Activated CD4-positive, alpha-beta T cell treated with anti-CD3 and anti-CD28 coated beads for 36 hours (primary cell): ENCODE measurements at places on chromosomes 13 and 19.

DNA sequence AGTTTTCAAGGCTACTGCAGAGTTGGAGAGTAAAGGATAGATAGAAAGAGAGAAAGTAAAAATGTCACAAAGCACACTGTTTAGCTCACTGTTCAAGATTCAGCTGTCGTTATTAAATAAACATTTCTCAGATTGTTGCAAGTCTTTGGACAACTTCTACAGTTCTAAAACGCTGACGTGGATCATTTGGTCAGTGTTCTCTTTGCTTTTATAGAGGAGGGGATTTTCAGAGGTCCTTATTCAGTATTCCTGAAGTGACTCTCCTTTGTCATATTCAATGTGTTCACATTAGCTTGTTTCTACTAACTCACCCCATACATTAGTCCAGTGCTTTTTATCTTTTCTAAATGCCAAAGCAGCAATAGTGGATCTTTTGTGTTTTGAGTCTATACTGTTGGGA lies 154.7 kb upstream of the ARGLU1 start:
- no peaks in the 10 kb centered on the region for H3K4me1 ChIP-seq
- no peak for DNase-seq
- no peak overlapping the region for H3K4me3 ChIP-seq
- no peaks in the 10 kb centered on the region for H3K36me3 ChIP-seq
- peaks cover 2% of the 10 kb centered on the region for H3K27me3 ChIP-seq

GRCh38 chr19:12527034-12527836 lies 24.0 kb downstream of the ZNF564 start:
- H3K36me3 ChIP-seq: peaks cover 87% of the 10 kb centered on the region
- no peak for DNase-seq
- no peak overlapping the region for H3K4me3 ChIP-seq
- no peaks in the 10 kb centered on the region for H3K27me3 ChIP-seq
- H3K4me1 ChIP-seq: no peaks in the 10 kb centered on the region

DNA sequence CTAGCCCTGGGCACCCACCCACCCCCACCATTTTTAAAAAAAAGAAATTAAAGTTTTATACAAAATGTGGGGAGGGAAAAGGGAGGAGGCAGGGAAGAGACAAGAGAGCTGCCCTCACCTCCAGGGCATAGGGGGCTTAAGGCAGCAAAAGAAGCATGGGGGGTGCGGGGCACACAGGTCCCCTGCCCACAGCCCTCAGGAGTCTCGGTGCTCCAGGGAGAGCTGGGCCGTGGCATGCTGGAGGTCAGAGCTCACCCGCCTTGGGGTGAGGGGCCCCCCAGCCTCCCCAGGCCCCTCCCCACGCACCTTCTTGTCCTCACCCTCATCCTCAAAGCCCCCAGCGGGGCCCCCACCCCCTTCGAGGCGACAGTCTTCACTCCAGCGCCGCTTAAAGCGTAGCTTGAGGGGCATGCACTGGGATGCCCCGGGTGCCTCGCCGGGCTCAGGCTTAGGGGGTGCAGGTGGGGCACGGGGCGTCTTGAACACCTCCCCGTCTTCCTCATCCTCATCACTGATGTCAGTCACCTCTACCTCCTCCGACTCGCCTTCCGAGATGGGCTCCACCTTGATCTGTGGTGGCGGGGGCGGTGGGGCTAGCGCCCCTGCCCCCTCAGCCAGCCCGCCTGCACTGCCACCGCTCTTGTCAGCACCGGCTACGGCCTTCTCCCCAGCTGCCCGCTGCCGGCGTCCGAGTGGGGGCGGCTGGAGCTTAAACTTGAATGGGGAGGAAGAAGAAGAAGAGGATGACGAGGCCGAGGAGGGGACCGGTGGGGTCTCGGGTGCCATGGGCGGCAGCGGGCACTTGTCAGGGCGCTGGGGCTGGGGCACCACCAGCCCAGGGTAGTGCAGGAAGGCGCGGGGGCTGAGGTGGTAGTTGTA lies 6.1 kb upstream of the GSK3A start:
- no peaks in the 10 kb centered on the region for H3K27me3 ChIP-seq
- H3K27ac ChIP-seq: no peak overlapping the region
- H3K36me3 ChIP-seq: peaks cover 17% of the 10 kb centered on the region

DNA sequence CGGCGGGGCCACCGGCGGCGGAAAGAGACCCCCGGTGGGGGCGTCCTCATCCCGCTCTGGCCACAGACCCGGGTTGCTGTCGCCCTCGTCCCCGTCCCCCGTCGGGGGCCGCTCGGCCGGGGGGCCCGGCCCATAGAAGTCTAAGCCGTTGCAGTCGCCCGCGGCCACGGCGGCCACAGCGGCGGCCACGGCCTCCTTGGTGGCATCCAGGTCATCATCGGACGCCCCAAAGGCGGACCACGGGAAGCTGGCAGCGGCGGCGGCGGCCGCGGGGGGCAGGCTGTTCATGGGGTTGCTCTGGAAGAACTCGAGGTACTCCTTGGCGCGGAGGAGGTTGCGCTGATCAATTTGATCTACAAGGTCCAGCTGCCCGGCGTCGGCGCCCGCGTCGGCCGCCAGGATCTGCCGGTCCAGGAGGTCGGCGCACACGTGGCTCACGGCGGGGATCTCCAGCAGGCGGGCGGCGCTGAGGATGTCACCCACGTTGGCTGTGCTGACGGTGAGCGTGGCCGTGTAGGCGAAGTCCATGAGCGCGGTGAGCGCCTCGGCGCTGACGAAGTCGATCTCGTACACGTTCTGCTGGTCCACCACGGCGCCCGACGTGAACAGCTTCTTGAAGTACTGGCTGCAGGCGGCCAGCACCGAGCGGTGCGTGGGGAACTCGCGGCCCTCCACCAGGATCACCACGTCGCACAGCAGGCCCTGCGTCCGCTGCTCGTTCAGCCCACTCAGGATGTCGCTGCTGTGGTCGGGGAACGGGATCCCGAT lies 12.1 kb downstream of the ZBTB7A start:
- H3K4me1 ChIP-seq: peaks cover 53% of the 10 kb centered on the region
- no peak overlapping the region for H3K27ac ChIP-seq
- peaks cover 47% of the 10 kb centered on the region for H3K36me3 ChIP-seq
- no peaks in the 10 kb centered on the region for H3K27me3 ChIP-seq
- DNase-seq: no peak
- H3K4me3 ChIP-seq: no peak overlapping the region

DNA sequence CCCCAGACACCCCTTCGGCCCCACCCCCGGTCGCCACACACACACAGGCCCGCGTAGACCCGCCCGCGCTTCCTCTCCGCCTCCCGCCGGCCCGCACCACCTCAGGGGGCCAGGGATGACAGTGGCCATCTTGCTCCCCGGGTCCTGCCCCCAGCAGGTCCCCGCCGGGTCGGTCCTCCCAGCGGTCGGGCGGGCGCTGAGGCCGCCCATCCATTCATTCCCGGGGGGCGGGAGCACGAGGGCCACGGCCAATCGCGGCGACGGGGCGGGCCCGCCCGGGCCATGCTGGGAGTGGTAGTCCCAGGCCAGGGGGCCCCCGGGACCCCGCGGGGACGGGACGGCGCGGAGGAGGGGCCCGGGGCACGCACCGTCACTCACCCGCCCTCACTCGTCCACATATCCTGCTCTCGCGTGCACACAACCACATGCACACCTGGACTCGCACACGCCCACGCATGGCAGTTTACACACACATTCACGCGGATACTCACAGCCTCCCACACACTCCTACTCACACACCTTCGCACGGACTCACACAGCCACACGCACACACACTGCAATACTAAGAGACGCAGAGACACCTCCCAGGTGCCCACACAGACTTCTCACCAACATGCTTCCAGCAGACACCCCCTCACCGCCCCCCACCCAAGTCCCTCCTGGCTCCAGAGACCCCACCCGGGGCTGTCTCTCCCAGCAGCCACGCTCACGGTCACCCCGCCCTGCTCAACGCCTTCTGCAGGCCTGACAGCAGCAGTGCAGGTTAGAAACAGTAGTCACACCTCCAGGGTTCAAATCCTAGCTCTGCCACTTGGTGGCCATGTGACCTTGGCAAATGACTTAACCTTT lies at the start of gene DPF1:
TSS of gene DPF1 (minus strand) at position 209 of the 849 bp plus-strand sequence. CDS start at position 129, 80 bp downstream.
- DNase-seq: peak; percentile 76
- peaks cover 23% of the 10 kb centered on the region for H3K4me1 ChIP-seq
- peak within 1 kb of the TSS; percentile 63 for H3K4me3 ChIP-seq

GRCh38 chr13:95677564-95678266 lies 776 bp downstream of the DNAJC3 start:
- DNase-seq: peak; percentile 29
- peak overlapping the region; percentile 87 for H3K27ac ChIP-seq
- peak overlapping the region; percentile 96 for H3K4me3 ChIP-seq
- H3K27me3 ChIP-seq: no peaks in the 10 kb centered on the region

- H3K27me3 ChIP-seq: no peaks in the 10 kb centered on the region
- DNase-seq: no peak
- H3K4me1 ChIP-seq: no peaks in the 10 kb centered on the region
- H3K36me3 ChIP-seq: peaks cover 6% of the 10 kb centered on the region
Observed at GRCh38 chr19:6220385-6221191, 59.2 kb downstream of the MLLT1 start.

DNA sequence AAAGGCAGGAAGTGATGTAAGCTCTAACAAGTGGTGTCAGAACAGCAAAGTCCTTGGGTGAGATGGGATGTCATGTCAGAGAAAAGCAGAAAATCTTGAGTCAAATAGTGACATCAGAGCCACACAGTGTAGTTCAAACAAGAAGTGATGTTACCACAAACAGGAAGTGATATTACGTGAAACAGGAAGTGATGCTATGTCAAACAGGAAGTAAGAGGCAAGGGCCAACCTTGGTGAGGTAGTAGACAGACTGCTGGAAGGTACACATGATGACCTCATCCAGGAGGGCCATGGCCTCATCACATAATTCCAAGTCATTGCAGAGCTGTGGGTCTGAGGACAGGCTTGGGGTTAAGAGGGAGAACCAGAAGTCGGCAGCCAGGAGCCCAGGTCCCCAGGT lies 7.0 kb upstream of the MAMSTR start:
- DNase-seq: peak; percentile 43
- peaks cover 18% of the 10 kb centered on the region for H3K36me3 ChIP-seq
- H3K4me3 ChIP-seq: peak overlapping the region; percentile 41
- no peaks in the 10 kb centered on the region for H3K27me3 ChIP-seq
- H3K27ac ChIP-seq: peak overlapping the region; percentile 93
